ENCODE measurements at places on chromosomes 6 and 20.

GRCh38 chr6:13004601-13005000 lies 288.0 kb downstream of the PHACTR1 start:
- no peak for DNase-seq

- DNase-seq: no peak
Measured at GRCh38 chr6:93574299-93574698, 154.9 kb upstream of the EPHA7 start.

GRCh38 chr6:47352194-47352920 lies 42.7 kb upstream of the TNFRSF21 start:
- no peak for DNase-seq

GRCh38 chr6:35161266-35161665 lies 20.1 kb upstream of the TCP11 start:
- DNase-seq: no peak

DNA sequence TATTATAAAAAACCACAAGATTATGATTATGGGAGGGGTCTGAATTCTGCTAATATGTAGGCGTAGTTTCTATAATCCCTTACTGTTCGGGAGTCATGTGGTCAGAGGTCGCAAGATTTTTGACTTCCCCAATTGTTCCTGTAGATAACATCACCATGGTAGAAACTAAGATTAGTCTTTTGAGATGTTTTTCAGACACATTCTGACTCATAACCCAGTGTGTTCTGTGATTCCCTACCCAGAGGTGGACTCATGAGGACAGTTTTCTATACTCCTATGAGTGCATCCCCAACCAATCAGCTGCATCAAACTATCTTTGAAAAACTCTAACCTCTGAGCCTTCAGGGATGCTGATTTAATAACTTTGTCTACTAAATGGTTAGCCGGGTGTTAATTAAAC lies 175.5 kb downstream of the RFPL4B start:
- DNase-seq: no peak

DNA sequence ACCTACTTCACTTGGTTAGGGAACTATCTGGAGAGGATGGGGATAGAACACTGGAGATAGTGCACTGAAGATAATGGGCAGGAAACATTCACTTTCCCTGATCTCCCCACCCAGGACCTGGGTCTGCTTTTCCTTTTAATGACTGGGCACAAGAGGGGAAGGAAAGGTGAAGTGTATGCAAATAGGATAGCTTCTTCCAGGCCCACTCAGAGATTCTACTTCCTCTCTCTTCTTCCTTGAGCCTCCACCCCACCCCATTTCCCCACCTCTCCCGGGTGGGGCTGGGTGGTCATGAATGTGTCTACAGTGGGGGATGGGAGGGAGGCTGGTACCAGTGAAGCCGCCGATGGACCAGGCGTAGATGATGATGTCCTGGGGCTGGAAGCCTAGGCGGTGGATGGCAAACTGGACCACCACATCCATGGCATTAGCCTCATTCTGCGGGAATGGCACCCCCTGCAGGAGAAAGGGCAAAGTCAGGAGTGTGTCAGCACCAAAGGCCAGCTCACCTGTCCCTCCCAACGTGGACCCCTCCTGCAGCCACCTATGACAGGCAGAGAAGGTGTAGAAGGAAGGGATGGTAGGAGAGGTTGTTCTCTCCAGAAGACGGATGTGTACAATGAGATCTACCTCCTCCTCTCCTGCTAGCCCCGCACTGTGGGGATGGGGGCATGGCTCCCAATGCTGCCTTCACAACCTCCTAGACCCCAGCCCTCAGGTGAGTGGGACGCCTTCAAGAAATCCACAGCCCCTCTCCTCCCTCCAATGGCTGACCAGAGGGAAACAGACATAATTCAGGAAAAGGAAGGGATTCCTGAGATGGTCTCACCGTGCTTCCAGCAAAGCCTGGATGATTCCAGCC lies 8.6 kb upstream of the LY6G5C start:
- no peak for DNase-seq

- no peak for DNase-seq
Measured at GRCh38 chr20:15673206-15673605, 900.0 kb downstream of the KIF16B start.

- DNase-seq: no peak
Measured at GRCh38 chr20:45792317-45793118, 764 bp downstream of the DNTTIP1 start.

- DNase-seq: no peak
Measured at GRCh38 chr6:163455552-163455951, 41.0 kb downstream of the QKI start.

GRCh38 chr6:68732423-68732822 lies 97.3 kb downstream of the ADGRB3 start:
- no peak for DNase-seq

- no peak for DNase-seq
Measured at GRCh38 chr6:6560909-6561308, 27.6 kb upstream of the LY86 start.
